ENCODE measurements at places on chromosomes 7 and 10.

- DNase-seq, result no peak
Measured at GRCh38 chr10:115402699-115403098, 309.5 kb downstream of the ATRNL1 start.

DNA sequence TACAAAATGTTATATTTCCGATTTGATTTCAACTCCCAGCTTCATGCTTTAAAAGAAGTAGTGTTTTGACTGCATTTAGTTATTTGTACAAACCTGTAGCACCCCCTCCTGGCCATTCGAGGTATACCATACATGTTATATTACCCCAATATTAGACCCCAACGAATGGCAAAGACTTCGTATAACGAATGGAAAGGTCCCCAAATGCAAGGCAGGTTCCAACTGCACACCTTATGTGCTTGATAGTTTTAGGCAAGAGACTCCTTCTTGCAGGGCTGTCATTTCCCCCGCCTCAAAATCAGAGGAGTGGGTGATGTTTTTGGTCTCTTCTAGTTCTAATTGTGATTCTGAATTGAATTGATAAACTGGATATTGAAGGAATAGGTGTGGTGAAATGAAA lies 101.1 kb upstream of the TARP start:
- DNase-seq, result peak; percentile 44

DNA sequence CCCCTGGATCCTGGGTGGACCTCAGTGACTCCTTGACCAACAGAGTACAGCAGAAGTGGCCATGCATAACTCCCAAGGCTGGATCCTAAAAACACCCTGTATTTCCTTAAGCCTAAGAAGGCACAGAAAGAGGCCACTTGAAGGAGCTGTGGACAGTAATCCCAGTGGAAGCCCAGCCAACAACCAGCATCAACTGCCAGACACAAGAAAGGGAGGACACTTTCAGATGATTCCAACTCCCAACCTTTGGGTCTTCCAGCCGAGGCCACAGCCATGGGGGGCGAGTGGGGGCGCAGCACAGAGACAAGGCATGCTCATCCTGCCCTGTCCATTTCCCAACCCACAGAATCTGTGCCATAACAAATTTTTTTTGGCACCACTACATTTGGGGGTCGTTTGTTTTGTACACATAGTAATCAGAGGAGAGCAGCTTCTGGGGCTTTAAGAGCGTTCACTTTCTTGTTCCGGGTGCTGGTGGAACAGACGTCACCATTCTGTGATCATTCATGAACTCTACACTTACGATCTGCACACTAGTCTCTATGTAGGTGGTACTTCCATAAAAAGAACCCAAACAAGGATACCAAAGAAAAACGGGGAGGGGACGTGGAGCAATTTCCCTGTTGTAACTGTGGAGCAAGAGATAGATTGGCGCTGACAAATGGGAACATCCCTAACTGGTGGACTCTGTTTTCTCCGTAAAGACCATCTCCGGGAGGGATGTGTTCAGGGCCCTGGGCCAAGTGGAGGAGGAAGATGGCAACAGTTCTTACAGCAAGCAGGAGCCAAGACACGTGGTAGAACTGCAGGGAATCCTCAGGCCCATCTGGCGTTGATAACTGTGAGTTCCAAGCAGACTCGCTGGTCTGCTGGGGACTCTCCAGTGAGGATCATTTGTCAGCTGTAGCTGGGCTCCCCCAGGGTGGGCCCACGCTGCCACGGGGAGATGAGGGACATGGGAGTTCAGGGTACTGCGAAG lies 6.0 kb upstream of the SLC29A3 start:
- peak; percentile 64 for DNase-seq

GRCh38 chr7:40777730-40778312 lies 643.0 kb downstream of the SUGCT start:
- no peak for DNase-seq

DNA sequence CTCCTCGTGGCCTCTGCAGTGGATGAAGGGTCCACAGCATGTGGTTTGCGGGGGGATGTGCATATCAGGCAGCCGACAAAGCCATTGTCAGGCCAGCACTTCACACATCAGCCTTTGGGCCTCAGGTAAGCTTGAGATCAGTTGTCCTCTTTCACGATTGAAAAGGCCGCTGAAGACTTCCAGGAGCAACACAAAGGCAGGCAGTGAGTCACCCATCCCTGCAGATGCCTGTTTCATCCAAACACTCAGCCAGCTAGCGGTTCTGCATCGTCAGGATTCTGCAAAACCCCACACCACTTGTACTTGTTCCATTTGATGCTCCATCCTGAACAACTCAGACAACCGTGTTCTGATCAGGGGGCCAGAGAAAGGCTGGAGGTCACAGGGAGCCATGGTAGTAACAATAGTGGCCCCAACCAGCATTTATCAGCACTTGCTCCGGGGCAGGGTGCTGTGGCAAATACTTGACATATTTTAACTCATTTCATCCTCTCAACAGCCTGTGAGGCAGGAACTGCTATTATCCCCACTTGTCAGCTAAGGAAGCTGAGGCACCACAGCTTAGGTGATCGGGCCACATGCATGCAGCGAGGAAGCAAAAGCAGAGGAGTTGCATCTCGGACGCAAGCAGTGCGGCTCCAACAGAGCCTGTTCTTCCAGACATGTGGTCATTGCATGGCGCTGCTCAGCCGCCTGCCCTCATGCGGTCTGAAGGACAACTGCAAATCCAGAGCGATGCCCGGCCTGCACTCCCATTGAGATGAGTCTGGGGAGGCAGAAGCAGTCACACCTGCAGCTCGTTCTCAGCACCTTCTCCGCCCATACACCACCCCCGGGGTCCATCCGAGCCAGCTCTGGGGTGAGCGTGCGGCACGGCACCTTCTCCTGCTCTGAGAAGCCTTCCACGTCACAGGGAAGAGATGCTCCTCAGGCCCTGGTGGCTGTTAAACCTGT lies 144.9 kb downstream of the PAXIP1 start:
- DNase-seq, result no peak

- DNase-seq, result no peak
Measured at GRCh38 chr10:29703271-29703670, 68.5 kb upstream of the SVIL start.

DNA sequence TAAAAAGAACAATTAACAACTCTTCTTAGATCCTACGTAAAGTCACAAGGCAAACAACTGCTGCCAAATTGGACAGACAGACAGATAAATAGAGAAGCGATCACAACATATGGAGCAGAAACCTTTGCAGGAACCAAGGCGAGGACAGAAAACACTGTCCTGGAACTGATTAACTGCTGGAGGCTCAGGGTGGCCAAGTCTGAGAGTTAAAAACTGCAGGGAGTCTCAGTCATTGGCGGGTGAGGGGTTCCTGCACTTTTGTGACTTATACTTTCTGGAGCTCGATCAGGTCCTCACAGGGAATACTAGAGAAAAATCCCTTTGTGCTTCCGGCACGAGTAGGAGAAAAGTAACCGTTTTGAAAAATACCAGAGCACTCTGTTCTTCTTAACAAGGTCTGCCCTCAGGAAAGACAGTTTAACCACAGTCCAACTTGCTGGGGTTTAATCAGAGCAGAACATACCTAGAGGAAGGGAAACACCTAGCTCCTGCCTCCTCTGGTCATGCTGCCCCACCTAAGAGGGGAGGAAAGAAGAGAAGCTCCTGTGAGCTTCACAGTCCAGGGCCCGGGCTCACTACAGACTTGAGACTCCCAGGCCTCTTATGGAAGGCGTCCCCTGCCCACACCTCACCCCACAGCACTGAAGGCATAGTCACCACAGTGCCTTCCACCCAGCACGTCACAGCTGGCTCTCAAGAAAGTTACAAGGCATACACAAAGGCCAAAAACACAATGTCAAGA lies 74.9 kb downstream of the LARP4B start:
- DNase-seq, result no peak

DNA sequence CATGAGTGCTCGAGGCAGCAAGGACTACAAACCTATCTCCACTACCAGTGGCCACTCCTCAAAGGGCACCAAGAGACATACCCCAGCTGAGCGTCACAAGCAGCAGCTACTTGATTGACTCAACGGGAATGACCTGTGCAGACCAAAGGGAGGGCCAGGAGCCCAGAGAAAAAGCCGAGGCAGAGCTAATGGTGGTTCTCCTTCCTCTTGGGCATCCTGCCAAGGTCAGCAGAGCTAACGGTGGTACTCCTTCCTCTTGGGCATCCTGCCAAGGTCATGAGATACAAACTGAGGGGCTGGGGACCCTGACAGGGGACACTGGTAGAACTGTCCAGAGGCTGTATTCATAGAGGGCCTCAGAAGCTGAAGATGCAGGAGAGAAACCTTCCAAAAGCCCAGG lies 60.4 kb downstream of the FAM53B start:
- DNase-seq, result no peak

DNA sequence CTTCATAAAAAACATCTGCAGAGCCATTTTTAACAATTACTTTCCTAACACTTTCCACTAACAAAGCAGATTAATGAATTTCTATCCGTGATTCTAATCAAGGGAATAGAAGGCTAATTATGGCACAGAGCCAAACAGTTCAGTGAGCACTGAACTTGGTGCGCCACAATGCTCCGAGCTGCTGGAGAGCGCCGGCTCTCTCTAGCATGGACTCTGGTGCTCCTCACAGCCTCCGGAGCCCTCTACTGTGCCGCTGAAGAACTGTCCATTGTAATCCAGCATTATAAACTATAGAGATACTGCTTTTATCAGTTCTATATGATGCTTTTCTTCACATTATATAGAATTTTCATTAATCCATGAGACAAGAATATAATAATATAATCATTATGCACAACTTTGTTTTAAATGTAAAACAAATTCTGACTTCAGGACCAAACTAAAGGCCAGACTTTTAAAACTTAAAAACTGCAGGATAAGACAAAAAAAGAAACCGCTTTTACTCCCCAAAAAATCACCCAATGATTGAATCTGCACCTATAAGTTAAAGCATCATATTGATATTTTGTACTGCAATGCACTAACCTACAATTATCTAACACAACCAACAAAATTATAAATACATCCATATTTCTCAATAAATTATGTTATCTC lies 123.6 kb downstream of the RNF32 start:
- peak; percentile 75 for DNase-seq

GRCh38 chr7:2142386-2142785 lies 90.4 kb downstream of the MAD1L1 start:
- DNase-seq, result no peak

DNA sequence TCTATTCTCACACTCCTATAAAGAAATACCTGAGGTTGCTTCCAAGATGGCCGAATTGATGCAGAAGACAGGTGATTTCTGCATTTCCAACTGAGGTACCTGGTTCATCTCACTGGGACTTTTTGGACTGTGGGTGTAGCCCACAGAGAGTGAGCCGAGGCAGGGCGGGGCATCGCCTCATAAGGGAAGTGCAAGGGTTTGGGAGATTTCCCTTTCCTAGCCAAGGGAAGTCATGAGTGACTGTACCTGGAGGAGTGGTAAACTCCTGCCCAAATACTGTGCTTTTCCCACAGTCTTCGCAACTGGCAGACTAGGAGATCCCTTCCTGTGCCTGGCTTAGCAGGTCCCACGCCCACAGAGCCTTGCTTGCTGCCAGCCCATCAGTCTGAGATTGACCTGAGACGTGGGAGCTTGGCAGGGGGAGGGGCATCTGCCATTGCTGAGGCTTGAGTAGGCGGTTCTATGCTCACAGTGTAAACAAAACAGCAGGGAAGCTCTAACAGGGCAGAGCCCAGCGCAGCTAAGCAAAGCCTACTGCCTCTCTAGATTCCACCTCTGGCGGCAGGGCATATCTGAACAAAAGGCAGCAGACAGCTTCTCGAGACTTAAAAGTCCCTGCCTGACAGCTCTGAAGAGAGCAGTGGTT lies 152.2 kb downstream of the ARL4A start:
- no peak for DNase-seq

GRCh38 chr10:130871406-130871805 lies 440.1 kb downstream of the TCERG1L start:
- DNase-seq, result no peak

DNA sequence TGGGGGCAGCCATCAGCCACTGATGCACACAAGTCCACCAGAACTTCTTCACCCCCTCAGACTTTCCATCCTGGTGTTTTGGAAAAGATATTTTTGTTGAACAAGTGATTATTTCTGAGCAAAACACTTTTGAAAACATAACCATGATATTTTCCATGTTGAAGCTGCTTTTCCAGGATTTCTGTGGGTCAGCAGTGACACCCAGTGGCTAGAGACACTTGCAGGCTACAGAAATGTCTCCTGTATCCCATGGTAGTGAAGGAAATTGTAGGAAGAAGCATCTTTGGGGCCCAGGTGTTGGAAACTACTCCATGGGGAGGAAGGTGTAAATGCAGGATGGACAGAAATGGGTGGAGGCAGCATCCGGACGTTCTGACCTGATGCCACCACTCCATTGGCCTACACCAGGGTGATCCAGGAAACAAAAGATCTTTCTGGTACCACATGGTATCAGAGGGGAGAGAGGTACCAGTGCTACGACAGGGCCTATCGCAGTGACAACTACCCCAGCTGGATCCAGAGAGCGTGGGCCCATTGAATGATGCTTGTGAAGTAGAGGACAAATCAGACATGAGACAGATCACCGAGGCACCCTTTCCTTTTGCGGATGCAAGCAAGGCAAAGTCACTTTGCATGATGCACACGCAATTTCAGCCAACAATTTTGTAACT lies 111.7 kb upstream of the COBL start:
- DNase-seq, result peak; percentile 39

- DNase-seq, result peak; percentile 39
Measured at GRCh38 chr10:34216348-34216945, 598.6 kb downstream of the PARD3 start.

DNA sequence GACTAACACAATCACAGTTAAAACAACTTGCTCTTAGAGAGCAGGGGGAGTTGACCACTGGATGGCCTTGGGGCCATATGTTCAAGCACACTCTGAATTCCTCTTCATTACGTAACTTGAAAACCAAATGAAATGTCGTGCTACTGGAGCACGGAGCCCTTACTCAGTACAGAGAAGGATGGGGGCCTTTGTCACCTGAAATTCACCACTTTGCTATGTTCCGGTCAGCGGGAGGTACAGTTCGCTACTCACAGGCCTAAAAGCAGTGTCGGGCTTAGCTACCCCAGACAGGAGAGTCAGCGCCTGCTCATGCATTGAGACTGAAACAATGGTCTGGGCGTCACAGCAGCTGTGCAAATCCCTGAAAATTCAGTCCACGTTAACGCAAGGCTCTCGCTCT lies 39.6 kb downstream of the GLI3 start:
- no peak for DNase-seq

GRCh38 chr7:147670759-147671158 lies 919.8 kb upstream of the C7orf33 start:
- DNase-seq, result no peak

DNA sequence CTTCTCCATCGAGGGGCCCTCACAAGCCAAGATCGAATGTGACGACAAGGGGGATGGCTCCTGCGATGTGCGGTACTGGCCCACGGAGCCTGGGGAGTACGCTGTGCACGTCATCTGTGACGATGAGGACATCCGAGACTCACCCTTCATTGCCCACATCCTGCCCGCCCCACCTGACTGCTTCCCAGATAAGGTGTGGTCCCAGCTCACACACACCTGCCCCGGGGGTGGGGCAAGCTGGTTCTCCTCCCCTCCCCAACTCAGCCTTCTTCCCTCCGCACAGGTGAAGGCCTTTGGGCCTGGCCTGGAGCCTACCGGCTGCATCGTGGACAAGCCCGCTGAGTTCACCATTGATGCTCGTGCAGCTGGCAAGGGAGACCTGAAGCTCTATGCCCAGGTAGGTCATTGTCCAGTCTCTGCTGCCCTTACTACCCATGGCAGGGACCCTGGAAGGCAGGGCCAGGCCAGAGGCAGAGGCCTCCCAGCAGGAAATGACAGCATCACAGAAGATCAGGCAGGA lies 11.0 kb downstream of the FLNC start:
- DNase-seq, result no peak

GRCh38 chr7:135977742-135978066 lies 545 bp upstream of the MTPN start:
- no peak for DNase-seq

Measured in WERI-Rb-1 (cell line).